8988T (cell line): ENCODE measurements at places on chromosomes 5 and 9.

DNA sequence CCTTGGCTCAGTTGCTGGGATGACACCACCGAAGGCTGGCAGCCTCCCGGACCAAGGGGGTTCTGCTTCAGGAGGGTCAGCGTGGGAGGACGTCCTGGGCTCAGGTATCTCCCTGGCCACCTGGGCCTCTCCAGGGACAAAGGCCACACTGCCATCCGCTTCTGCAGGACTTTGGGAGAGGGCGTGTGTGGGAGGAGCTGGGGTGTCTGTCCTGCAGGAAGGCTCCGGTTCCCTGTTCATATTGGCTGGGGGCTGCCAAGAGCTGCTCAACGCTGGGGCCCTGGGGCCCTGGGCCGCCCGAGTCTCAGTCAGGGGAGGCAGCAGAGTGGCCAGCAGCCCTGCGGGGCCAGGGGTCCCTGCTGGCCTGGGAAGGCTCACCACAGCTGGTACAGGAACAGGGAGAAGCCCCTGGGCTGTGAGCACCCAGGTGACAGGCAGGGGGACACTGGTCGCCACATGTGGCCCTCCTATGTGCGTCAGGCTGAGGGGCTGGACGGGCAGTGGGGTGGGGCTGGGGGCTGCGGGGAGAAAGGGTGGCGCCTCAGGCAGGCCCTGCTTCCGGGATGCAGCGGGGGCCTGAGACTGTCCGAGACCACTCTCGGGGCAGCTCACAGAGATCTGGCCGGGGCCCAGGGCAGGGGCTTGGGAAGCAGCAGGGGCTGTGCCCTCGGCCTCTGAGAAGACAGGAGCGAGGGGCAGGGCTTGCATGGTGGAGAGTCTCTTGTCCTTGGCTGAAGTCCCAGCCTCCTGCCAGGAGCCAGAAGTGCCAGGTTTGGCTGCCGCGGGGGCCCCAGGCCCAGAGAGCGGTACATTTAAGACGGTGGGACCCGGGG lies 4.9 kb upstream of the CARD9 start:
- no peak for DNase-seq

GRCh38 chr9:94767331-94768072 lies 41.0 kb downstream of the AOPEP start:
- no peak for DNase-seq

- no peak for DNase-seq
Measured at GRCh38 chr5:42993516-42994245, 46.4 kb downstream of the ANXA2R start.

- DNase-seq, result no peak
Measured at GRCh38 chr5:149792540-149793255, 62.6 kb downstream of the PPARGC1B start.

DNA sequence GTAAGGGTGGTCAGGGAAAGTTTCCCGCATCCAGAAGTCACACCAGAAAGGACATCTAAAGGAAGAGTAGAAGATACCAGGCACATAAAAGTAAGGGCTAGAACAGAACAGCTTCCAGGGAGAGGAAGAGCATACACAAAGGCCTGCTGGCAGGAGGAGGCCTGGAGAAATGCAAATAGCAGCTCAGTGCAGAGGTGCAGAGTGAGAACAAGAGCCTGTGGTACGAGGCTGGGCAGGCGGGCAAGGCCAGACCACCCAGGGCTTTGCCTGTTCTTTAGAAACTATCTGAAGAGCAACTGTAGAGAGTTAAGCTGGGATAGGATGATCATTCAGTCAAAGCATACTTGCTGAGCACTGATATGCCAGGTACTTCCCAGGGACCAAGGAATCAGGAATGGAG lies 115.3 kb downstream of the DROSHA start:
- no peak for DNase-seq

GRCh38 chr9:134891713-134892112 lies 11.1 kb downstream of the FCN2 start:
- DNase-seq, result no peak

- no peak for DNase-seq
Measured at GRCh38 chr9:132679946-132680625, 9.8 kb downstream of the GTF3C4 start.

DNA sequence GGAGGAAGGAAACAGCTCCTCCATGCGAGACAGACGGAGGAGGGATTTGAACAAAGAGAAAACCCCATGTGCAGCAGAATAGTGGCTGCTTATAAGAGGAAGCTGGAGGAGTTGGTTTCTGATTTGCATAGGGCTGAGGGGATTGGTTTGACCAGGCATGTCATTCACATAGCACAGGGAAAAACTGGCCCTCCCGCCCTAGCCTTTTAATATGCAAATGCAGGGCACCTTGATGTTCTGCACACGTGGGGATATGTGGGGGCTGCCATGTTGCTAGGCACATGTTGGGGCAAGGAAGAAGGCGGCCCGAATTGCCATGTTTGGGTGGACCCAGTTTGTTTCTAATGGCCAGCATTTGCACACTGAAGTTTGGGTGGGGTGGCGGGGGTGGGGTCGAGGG lies 42.2 kb downstream of the OSMR start:
- DNase-seq, result no peak

- no peak for DNase-seq
Measured at GRCh38 chr5:42851481-42851880, 39.8 kb upstream of the SELENOP start.

DNA sequence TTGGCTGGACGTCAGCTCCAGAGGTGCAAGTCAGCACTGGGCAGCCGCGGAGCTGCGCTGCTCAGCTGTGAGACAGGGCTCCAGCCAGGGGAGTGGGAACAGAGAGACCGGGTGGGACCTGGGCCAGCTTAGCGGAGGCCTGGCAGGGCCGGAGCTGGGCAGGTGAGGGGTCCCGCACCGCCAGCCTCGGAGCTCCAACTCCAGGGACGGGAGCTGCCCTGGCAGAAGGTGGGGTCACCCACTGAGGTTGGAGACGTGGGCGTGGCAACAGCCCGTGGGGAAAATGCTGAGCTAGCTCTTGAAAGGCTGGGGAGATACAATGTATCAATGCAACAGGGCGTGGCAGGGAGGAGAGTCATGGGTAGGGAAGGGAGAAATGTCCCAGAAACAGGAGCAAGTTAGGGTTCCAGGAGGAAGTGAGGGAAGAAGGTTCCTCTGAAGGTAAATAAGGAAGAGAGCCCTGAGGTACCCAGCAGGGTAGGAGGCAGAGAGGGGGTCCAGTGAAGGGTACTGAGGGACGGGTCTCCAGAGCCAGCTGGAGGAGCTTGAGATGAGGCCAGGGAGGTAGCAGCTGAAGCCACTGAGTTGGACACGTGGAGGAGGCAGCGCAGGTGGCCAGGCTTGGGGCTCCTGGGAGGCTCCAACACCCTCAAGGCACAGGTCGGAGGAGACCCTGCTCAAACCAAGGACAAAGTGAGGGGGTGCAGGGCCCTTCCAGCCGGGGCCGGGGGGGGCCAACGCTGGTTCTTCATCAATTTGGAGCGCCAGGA lies 736 bp upstream of the NKD2 start:
- no peak for DNase-seq

DNA sequence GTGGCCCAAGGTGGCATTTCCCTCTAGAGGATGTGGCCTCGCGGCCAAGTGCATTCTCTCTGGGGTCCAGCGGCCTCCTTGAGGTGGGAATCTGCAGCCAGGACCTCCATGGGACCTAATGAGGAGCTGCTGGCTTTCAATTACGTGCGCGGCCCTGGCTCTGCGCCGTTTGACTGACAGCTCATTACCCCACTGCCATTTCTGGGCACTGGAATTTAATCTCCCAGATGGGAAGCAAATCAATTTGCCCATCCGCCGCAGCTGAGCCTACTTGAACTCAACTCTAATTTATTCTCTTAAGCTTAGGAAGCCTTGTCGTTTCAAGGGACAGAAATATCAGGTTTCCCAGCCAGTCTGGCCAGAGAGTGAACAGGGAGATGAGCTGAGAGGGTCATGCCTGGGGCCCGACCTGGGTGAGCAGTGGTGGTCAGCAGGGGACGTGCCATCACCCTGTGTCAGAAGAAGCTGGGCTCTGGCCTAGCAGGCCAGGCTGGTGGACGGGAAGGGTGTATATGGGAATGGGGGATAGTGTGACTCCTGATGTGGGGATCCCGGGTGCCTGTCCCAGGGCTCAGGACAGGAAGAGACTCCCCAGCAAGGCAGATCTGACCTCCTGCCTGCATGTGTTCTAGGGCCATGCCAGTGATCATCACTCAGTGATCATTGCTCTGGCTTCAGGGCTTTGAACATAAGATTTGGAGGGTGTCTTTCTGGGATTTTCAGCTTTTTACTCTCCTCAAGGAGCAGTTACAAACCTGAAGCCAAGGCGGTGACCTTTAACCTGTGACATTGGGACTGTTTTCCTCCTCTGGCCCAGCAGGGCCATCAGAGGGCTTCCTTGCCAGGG lies 69.7 kb downstream of the MACROH2A1 start:
- DNase-seq, result no peak

- no peak for DNase-seq
Measured at GRCh38 chr5:88736494-88736893, 146.5 kb downstream of the MEF2C start.

DNA sequence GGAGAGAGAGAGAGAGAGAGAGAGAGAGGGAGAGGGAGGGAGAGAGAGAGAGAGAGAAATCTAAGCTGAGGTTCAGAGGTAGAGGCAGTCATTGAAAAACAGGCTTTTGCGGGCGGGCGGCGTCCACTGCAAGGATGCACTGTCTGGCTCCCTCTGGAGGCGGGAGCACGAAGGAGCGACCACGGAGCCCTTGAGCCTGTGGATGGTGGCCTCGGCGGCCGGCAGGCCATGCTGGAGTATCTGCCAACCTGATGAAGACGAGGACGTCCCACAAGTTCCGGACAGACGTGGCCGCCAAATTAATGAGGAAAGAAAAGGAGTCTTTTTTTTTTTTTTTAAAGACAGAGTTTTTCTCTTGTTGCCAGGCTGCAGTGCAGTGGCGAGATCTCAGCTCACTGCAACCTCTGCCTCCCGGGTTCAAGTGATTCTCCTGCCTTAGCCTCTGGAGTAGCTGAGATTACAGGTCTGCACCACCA lies 2.2 kb upstream of the CCDC125 start:
- peak; percentile 32 for DNase-seq

DNA sequence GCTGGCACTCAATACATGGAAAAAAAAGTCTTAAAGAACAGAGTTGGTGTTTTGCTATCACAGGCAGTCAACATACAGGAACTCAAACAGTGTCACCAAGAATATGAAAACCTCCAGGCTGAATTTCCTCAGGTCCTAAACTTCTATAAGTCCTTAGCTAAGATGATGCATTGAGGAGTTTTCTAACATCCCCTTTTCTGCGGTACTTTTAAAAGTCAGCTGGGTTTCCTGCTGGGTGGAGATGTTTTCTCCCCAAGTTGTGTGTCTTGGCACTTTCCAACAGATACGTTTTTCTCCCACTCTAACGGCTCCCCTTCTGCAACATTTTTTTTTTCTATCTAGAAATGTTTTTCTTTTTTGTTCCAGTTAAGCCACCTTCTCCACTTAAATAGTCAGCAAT lies 244.8 kb upstream of the HAPLN1 start:
- DNase-seq, result no peak

GRCh38 chr9:29647451-29647850 lies 2074.2 kb upstream of the C9orf72 start:
- no peak for DNase-seq

DNA sequence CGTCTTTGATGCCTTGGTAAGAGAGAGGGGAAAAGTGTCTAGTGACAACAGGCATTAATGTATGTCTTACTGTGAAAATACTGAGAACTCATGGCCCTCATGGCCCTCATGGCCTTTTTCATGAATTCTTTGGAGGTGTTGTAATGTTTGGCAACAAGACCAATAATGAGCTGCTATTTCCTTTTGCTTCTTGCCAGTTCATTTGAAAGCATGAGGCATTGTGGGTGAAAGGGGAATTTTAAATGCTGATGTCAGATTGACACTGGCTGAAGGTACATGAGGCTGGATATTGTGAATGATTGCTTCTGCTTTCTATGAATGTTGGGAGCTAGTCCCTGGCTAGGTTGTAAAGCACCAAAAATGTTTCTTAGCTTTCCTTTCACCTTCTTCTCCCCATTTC lies 79.2 kb downstream of the DOCK2 start:
- DNase-seq, result no peak

GRCh38 chr5:876398-877365 lies 15.9 kb downstream of the BRD9 start:
- DNase-seq, result no peak

DNA sequence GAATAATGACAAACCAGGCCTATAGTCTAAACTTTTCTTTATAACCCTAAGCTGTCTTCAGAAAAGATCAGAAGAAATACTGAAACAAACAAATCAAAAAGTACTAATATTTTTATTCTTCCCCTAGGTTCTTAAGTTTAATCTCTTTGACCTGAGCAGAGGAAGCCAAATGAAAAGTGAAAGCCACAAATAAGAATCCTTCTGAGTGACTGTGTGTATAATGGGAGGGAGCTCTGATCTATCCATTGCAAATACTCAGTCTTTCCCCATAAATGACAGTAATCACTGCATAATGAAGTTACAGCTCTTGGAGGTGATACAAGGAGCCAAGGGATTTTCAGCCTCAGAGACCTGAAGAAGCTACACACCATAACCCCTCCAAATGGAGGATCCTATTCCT lies 126.9 kb upstream of the ATP10B start:
- DNase-seq, result no peak
